Small intestine (tissue), 16 donors: ENCODE measurements at places on chromosomes 5 and 9. TPM values are rescaled to one million over a fixed set of nuclear protein-coding genes. Genes with fewer than 3 reads are reported as not detected.

DNA sequence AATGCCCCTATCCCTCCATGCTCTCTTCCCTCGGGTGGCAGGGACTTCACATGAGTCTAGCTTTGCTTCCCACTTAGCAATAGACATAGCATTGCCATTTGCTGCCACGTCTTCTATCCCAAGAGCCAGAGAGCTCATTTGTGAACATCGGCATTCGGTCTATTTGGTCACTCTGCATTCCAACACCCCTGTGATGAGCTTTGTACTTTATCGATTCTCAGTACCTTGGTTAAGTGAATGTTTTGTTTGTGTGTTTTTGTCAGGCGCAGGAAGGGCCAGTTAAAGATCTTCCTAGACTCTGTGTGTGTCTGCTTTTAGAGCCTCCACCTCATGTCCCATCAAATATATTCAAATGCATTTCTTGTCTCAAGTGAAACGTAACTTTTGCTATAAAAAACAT is 141.7 kb downstream of the TARS1 start:
- DNase-seq, result no peak
- H3K27me3 ChIP-seq, result no peaks in the 10 kb centered on the region
- no peak overlapping the region for H3K27ac ChIP-seq
- no peaks in the 10 kb centered on the region for H3K4me1 ChIP-seq
- H3K36me3 ChIP-seq, result no peaks in the 10 kb centered on the region

- no peak for DNase-seq
- no peaks in the 10 kb centered on the region for H3K27me3 ChIP-seq
- H3K4me3 ChIP-seq, result no peak overlapping the region
Observed at GRCh38 chr5:113205807-113206206, 229.0 kb downstream of the TSSK1B start.

NKD2 gene
- polyA plus RNA-seq, result 0.81 TPM

RGS7BP gene
- polyA plus RNA-seq, result 1.3 TPM

DNA sequence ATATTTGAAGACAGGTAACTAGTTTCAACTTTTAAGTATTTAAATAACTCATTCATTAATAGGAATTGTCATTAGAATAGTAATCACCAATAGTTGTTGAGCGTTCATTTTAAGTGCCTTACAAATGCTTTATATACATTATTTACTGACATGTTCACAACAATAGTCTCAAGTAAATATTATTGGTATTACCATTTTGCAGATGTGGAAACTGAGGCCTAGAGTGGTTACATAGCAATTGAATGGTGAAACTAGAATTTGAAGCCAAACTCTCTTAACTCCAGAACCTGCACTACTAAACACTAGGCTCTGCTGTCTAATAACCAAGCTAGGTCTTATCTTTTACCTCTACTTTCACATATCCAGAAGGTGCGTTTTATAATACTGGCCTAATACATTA is 4.8 kb upstream of the HSPA9 start:
- H3K36me3 ChIP-seq, result no peaks in the 10 kb centered on the region
- H3K4me3 ChIP-seq, result no peak overlapping the region
- H3K27me3 ChIP-seq, result no peaks in the 10 kb centered on the region

- no peak for DNase-seq
- H3K36me3 ChIP-seq, result no peaks in the 10 kb centered on the region
- H3K4me3 ChIP-seq, result no peak overlapping the region
- no peak overlapping the region for H3K27ac ChIP-seq
- H3K4me1 ChIP-seq, result no peaks in the 10 kb centered on the region
- no peaks in the 10 kb centered on the region for H3K27me3 ChIP-seq
Observed at GRCh38 chr5:135108992-135109391, 75.0 kb upstream of the PITX1 start.

GRCh38 chr9:133513214-133514100 is 11.3 kb downstream of the MYMK start:
- peaks cover 8% of the 10 kb centered on the region for H3K4me1 ChIP-seq
- no peak for DNase-seq
- H3K4me3 ChIP-seq, result no peak overlapping the region
- H3K27ac ChIP-seq, result no peak overlapping the region

DNA sequence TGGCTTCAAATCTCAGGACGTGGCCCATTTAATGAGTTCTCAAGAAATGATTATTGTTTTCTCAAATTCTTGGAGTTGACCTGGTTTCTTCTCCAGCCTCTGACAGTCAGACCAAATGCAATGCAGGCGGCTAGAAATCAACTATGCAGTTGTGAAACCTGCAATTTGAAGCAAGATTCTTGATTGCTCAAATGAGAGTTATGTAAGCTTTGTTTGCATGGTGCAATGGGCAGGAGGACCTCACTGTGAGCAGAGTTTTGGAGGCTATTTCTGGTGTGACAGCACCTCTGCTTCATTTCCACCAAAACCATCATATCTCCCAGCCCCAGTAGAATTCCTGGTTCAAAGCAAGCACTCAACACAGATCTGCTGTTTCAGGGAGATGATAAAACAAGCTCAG is 500.0 kb upstream of the KLF4 start:
- H3K36me3 ChIP-seq, result no peaks in the 10 kb centered on the region
- no peak overlapping the region for H3K27ac ChIP-seq
- no peaks in the 10 kb centered on the region for H3K27me3 ChIP-seq
- H3K4me1 ChIP-seq, result no peaks in the 10 kb centered on the region
